Right ventricle myocardium inferior (tissue), 1 donor: ENCODE measurements at places on chromosomes 2 and 18.
A peak's percentile ranks its signal among the peaks of the same experiment; 100 is the strongest.

GRCh38 chr2:233745073-233745755, 14.9 kb upstream of the UGT1A1 start:
- no peak for DNase-seq

GRCh38 chr2:189534854-189535832, 45.4 kb downstream of the SLC40A1 start:
- no peak for DNase-seq

- DNase-seq = no peak
Observed at GRCh38 chr18:79881695-79882094, 69.8 kb downstream of the SLC66A2 start.

- no peak for DNase-seq
Observed at GRCh38 chr2:15750822-15751329, 159.2 kb downstream of the DDX1 start.

GRCh38 chr2:134167015-134167414, 86.9 kb upstream of the MGAT5 start:
- DNase-seq = no peak

DNA sequence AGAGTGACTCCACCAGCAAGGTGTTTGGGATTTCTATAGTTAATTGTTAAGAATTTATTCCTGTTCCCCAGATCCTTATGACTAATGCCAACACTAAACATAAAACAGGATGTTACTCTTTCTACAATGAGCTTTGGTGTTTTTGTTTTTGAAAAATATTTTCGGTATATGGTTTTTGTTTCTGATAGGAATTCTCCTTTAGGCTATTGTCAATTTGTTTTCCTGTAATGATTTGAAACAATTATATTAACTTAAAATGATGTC, 182.6 kb downstream of the AGAP1 start:
- no peak for DNase-seq

GRCh38 chr2:237643582-237644380, 16.4 kb downstream of the LRRFIP1 start:
- no peak for DNase-seq

GRCh38 chr2:175005733-175006264, 618 bp upstream of the CHN1 start:
- DNase-seq = peak; percentile 65

DNA sequence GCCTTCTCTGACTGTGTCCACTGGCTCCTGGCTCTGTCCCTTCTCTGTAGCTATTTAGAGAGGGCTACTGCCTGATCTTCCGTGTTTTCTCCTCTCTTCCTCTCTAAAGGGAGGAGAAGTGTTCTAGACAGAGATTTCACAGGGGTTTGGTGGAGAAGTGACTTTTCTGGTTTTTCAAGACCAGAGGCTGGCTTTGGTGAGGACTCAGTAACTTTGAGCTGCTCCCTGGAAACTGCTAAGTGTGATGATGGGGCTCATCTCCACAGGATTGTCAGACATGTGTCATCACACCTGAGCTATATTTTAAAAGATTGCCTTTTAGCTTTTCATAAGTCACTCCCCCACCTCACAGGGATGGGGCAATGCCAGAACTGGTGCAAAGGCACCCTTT, 6.2 kb downstream of the MAL start:
- DNase-seq = no peak

DNA sequence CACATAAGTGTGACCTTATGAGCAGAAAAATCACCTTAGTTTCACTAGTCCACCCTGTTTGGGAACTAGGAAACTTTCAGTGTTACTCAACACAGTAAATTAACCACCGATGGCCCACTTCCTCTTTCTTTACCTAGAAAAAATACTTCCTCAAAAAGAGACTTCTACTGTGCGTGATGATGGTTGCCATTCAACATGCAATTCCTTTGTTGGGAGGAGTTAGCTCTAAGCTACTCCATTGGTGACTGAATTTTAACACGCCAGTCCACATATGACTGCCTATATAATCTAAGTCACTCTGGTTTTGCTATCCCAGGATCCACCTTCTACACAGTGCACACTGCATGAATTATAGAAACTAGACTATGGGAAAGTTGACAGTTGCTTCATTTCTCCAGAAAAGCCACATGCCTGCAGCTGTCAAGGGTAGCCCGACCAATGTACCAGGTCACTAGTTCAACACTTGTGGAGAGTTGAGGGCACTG, 47.8 kb upstream of the REG3G start:
- no peak for DNase-seq

- DNase-seq = no peak
Observed at GRCh38 chr2:152740743-152741328, 22.4 kb downstream of the ARL6IP6 start.

DNA sequence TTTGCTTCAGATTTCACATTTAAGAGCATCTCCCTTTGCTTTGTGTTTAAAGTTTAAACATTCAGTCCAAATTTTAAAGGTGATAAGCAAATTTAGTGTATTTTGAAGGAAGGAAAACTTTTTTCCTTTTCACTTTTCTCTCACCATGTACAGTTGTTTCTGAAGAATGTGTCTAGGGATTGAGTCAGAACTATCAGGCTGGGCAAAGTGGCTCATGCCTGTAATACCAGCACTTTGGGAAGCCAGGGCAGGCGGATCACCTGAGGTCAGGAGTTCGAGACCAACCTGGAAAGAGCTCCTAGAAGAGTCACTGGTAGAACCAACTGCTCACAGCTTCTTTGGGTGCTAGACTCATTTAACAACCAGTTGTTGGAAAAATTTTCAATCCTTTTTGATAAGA, 327.0 kb upstream of the THUMPD2 start:
- DNase-seq = no peak

DNA sequence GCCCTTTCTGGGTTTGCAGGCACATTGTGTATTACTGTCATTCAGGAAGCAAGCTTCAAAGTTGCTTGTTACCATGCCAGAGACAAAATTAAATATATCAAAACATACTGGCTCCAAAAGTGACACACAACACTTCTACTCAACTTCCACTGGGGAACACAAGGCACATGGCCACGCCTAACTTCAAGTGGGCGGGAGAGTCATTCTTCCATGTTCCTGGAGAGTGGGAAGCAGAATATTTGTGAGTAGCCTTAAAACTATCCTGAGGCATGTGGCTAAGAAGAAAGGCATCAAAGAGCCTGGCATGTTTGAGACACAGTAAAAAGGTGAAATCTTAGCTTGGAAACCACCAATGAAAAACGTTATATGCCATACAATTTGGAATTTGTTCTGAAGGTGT, 90.5 kb upstream of the TACR1 start:
- no peak for DNase-seq

DNA sequence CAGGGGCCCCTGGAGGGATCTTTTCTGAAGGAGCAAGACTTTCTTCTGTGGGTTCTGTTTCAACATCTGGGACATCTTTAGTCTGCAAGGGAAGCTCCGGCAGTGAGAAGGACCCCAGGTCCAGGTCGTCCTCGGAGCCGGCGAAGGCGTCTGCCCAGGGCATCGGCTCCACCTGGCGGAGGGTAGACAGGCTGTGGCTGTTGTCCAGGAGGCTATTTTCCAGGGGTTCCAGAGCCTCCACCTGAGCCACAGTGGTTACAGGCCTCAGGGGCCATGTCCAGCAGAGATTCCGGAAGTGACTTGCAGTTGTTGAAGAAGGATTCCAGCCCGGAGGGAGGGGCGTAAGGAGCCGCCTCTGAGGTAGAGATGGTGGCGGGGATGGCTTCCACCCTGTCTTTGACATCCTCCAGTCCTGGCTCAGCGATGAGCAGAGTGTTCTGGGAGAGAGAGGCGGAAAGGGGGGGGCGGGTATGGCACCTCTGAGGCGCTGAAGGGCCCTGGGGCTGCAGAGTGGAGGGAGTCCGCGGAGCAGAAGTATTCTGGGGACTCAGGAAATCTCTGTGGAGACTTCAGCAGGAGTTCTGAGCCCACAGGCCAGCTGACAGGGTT, 891.3 kb upstream of the LRRTM1 start:
- no peak for DNase-seq
